NCI-H1105 (cell line): ENCODE measurements at places on chromosomes 2 and 18.

DNA sequence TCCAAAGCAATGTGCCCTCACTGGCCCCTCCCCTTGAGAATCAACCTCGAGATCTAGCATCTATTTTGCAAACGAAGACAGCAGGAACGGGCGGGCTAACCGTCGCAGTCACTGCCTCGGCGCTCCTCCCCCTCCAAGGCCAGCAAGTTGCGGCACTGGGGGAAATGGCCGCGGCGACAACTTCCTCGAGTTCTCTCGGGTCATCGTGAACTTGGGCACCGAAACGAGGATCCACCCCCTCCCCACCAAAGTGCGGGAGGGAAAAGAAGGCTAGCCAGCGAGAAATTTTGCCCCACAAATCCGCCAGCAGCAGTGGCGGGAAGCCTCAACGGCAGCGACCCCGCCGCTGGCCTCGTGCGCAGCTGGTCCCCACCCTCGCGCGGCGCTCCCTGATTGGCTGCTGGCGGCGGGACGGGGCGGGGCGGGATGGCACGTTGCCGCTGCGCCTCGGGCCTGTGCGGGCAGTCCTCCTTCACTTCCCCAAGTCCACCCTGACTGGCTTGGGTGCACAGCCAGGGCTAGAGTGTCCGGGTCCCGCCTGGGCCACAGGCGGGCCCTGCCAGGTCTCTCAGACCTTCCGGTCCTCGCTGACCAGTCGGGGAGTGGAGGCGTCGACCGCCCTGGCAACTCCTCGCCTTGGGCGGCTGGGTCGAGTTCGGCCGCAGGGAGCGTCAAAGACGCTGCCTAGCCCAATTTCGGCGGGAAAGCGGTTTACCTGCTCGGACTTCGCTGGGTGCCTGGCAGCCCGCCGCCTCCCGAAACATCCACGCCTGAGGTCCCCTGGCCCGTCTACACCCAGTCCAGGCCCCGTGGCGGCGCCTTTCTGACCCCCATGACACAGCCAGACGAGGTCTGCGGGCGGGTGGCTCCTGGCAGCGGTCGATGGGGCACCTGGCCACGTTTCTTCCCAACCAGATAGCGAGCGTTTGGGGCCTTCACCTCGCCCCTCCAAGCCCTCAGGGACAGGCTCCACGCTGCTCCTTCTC, at the start of gene BOLL:
BOLL (minus strand) TSS at position 364 of the 986 bp plus-strand sequence. CDS start 3,469 bp downstream, outside the sequence.
- no peak for DNase-seq

DNA sequence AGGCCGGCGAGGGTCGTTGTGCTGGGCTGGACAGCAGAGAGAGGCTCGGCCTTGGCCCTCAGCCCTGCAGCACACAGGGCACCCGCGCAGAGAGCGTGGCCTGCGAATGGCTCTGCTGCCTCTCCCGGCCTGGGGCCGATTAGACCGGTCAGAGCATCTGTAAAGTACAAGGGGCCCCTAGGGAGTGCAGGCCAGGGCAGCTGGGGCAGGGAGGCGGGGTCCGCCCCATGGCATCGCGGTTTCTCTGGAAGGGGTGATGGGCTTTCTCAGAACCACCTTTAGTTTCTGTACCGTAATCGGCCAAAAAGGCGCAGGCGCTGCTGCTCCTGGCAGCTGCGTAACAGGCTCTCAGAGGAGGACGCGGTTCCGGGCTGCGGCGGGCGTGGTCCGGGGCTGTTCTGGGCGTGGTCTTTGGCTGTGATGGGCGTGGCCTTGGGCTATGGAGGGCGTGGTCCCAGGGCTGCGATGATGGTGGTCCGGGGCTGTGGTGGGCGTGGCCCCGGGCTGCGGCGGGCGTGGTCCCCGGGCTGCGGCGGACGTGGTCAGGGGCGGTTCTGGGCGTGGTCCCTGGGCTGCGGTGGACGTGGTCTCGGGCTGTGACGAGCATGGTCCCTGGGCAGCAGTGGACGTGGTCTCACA, 1.5 kb upstream of the GPR148 start:
- DNase-seq: peak; percentile 80

- DNase-seq: no peak
Observed at GRCh38 chr2:197348721-197349360, 38.3 kb upstream of the ANKRD44 start.

DNA sequence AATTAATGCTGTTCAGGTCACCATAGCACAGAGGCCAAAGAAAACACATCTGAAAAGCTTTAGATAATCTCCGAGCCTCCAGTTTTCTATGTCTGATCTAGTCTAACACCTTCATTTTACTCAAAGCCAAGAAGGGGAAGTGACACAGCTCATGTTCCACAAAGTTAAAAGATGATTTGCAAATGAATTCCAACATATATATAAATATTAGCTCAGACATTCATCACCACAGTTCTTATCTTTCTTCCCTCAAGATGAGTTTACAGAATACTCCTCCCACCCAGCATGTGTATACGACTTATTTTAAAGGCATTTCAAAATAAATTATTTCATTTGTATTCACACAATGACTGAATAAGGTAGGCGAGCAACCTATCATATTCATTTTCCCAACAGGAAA, 82.4 kb downstream of the AAK1 start:
- DNase-seq: no peak

DNA sequence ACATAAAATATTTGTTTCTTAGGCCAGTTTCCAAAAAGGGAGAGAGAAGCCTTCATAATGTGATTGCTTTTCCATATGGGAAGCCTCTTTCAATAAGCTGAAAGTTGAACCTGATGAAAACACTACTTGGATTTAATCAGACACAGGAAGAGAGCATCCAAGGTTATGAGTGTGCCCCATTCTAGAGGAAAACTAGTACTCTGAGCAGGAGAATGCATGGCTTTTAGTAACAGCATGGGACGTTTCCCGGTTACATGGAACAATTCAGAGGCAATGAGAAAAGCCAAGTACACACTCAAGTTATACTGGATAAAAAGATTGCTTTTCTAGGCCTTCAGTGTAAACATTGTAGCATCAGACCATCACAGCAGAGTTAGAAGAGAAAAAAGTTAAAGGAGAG, 315.8 kb downstream of the ZNF516 start:
- DNase-seq: no peak

DNA sequence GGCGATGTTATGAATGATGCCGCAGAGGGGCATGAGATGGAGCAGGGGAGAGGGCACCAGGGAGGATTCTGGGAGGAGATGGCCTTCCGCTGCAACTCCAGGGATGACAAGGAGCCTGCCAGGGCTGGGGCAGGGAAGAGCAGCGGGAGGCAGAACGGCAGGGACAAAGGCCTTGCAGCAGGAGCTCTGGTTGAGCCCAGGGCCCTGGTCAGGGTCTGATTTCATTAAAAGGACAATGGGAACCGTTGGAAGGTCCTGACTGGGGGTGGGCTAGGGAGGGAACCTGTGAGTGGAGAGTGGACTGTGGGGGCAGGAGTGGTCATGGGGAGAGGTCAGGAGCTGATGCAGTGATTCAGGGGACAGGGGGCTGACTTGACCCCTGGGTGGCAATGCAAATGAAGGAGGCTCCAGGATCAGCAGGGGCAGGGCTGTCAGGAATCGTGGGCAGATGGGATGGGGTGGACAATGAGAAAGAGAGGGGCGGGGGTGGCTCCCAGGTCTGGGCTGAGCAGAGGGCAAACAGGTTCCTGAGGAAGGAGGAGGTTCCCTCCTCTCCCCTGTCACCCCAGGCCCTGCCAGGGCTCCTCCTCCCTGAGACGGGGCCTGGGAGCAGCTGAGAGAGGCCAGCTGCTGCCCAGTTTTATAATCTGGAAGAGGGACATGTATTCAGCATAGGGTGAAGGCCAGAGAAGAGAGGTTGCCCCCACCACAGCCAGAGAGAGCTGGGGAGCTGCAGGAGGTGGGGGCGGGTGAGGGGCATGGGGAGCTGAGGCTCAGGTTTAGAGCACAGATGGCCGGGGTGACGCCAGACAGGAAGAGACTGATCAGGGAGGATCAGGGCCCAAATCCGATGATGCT, 7.3 kb upstream of the DUSP2 start:
- no peak for DNase-seq

DNA sequence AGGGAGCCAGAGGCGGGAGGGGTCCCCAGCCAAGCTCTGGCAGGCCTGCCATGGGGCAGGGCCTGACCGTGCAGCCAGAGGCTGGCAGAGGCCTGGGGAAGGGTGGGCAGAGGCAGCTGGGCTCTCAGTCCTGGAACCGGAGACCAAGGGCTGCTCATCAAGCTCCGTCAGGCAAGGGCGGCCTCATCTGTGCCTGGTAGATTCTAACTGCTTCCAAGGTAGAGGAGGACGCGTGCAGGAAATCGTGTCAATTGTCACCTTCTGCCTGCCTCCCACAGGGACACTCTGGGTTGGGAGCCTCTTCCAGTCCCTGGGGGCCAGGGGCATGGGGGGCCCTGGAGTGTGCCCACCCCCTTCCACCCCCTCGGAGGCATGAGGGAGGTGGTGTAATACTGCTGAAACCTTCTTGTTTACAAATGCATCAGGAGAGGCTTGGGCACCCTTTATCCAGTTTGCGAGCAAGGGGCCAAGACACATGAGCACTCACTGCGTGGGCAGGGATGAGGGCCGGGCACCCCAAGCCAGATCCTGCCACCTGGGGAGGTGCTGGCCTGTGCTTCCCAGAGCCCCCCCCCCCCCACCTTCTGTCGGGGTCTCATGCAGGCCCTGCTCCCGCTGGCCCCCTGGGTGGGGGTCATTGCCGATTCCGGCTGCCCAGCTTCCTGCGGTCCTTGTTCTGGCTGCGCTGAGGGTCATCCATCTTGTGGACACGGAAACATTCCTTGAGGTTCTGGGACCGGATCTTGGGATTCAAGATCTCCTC, 9.0 kb downstream of the SNORC start:
- no peak for DNase-seq

GRCh38 chr2:71534826-71535225, 81.5 kb downstream of the DYSF start:
- DNase-seq: no peak

DNA sequence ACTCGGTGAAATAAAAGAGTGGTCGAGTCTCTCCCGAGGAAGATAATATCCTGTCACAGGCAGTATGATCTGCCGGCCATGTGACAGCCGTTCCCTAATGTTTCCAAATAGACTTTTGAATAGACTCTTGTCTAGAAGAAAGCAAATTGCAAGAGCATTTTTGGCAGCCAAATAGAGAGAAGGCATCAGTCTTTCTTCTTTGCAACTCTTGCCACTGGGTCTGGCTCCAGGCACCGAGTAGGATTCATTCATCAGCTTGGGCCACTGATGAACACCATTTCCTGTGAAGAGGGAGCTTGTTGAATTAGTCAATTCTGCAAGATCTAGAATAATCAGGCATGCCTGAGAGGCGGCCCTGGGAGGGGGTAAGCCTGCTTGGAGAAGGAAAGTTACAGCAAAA, 165.6 kb downstream of the KLHL29 start:
- DNase-seq: no peak
